HepG2 (cell line): ENCODE measurements at places on chromosomes 16 and 17. TPM values are rescaled to one million over a fixed set of nuclear protein-coding genes. Genes with fewer than 3 reads are reported as not detected.

- no peak for DNase-seq
Observed at GRCh38 chr17:45656527-45657181, 127.5 kb upstream of the CRHR1 start.

Gene KRT33B
- polyA plus RNA-seq, result not detected in 2 replicates

DNA sequence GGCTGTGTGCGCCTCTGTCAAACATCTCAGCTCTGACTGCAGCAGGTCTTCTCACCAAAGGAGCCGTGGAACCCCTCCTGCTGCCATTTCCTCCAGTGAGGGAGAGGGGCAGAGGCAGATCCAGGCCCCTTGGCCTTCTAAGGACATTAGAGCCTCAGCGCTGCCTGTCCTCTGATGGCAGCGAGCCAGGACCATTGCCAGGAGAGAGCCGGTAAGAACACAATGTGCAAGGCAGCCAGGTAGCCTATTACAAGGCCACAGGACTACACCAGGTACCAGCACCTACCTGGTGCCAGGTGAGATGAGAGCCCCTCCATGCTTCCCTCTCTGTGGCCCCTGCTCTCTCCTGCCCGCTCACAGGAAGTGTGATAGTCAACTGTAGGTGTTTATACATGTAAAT lies 11.0 kb downstream of the LRRC75A start:
- no peak for DNase-seq

Gene AXIN2
- polyA plus RNA-seq, result 55.0 and 63.4 TPM in 2 replicates

Gene NEUROD2
- polyA plus RNA-seq, result not detected in 2 replicates

DNA sequence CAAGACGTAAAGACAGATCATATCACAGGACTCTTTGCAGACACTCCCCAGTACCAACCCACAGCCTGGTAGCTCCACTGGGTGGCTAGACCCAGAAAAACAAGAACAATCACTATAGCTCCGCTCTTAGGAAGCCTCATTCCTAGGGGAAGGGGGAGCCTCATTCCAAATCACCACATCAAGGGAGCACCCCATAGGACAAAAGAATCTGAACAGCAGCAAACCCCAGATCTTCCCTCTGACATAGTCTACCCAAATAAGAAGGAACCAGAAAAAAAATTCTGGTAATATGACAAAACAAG lies 237.8 kb downstream of the CEP112 start:
- DNase-seq, result no peak

- no peak for DNase-seq
Observed at GRCh38 chr17:57415751-57416207, 159.5 kb downstream of the MSI2 start.

Gene RGS9
- 0.43 and 0.74 TPM in 2 replicates for polyA plus RNA-seq

DNA sequence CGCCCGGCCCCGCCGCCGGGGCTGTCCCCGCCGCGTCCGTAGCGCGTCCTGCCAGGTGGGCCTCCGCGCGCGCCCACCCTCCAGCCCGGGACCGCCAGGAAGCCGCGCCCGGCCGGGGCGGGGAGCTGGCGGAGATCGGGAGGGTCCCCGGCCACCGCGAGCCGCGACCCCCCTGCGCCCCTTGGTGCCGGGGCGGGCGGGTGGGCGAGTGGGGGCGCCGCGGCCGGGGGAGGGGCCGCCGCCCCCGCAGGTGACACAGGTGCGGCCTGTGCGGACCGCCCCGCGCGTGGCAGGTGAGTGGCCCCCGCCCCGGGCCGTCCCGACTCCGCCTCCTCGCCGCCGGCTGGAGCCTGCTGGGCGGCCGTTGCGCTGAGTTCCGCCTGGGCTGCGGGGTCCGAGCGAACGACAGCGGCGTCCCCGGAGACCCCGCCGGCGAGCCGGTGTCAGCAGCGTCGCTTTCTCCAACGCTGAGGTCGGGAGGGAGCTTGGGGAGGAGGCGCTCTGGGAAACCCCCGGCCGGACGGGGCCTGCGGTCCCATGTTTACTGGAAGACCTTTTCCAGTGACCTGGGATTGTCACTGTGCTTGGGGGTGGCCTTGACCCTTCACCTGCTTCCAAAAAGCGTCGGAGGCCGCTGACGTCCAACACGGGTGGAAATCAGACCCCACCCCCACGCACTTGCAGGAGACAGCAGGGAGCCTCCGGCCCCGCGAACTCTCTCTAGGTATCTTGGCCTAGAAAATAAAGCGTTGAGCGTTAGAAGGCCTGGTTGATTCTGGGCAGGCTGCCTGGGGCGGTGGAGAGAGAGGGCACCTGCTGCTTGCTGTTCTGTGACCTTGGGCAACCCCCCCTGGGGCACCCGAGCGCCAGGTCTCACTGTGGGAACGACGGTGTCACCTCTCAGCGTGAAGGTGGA lies 542 bp downstream of the KLHL36 start:
- DNase-seq, result no peak

- DNase-seq, result peak; percentile 79
Observed at GRCh38 chr16:30786936-30787612, at the start of gene ZNF629. TSS of gene ZNF629 (minus strand) at chr16:30787205. CDS start at chr16:30784482, 2,723 bp downstream.

Gene EVI2A
- not detected in 2 replicates for polyA plus RNA-seq

GRCh38 chr17:41666237-41666641 lies 22.4 kb upstream of the EIF1 start:
- DNase-seq, result no peak

Gene HSPB9
- 0.05 and 0.31 TPM in 2 replicates for polyA plus RNA-seq

- no peak for DNase-seq
Observed at GRCh38 chr16:6926341-6926740, 406.3 kb upstream of the RBFOX1 start.

DNA sequence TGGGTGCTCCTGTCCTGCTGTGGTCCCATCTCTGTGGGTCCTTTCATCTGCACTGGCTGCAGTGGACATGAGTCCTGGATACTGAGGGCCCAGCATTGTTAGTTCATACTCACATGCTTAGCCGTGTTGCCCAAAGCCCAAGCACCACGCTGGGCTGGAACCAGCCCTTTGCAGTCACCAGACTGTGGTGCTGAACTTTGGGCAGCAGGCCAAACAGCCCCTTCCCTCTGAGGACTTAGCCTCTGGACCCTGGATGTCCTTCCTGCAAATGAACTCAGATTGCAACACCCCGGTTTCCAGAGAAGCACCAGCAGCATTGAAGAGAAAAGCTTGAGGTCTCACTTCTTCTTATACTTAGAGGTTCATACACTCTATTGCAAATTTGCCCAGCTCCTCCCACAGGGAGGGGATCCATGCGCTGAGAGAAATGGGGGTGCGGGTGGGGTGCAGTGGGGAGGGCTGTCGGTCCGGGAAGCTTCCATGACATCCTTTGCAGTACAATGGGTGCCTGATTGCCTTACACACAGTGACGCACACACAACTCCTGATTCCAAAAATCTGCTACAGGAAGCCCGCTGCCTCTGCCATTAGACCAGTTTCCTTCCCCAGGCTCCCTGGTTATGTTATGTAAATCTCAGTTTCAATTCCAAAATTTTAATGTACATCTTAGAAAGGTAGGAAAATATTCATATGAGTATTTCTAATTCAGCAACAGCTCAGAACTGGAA lies 65.8 kb downstream of the RGS9 start:
- peak; percentile 82 for DNase-seq

- no peak for DNase-seq
Observed at GRCh38 chr16:23061669-23062068, 87.6 kb downstream of the USP31 start.

DNA sequence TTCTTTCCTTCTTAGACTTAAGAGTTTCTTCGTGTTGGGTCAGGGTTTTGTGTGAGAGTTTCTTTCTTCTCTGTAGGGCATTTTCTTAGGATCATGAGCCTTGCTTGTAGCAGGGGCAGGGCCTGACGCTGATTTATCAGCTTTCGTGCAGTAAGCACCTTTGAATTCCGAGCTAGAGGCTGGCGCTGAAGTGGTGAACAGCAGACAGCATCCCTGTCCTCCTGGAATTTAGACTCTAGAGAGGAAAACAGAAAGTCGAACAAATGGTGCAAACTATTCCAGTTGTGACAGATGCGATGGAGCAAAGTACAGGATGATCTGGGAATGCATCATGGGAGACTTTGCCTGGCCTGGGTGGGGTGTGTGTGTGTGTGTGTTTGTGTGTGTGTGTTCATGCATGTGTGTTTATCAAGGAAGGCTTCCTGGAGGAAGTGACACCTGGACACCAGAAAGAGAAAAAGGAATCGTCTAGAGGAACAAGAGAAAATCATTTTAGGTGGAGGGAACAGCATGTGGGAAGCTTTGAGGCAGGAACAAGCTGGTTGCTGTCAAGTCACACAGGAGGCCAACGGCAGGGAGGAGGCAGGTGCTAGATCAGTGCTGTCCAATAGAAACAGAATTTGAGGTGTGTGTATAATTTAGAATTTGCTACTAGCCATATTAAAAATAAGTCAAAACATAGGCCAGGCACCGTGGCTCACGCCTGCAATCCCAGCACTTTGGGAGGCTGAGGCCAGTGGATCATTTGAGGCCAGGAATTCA lies 60.2 kb downstream of the WWP2 start:
- peak; percentile 94 for DNase-seq

- peak; percentile 26 for DNase-seq
Observed at GRCh38 chr16:56628486-56629350, 3.1 kb downstream of the MT1E start.

GRCh38 chr17:67576471-67577115 lies 141.1 kb upstream of the NOL11 start:
- DNase-seq, result no peak

Gene CCL7
- not detected in 2 replicates for polyA plus RNA-seq

DNA sequence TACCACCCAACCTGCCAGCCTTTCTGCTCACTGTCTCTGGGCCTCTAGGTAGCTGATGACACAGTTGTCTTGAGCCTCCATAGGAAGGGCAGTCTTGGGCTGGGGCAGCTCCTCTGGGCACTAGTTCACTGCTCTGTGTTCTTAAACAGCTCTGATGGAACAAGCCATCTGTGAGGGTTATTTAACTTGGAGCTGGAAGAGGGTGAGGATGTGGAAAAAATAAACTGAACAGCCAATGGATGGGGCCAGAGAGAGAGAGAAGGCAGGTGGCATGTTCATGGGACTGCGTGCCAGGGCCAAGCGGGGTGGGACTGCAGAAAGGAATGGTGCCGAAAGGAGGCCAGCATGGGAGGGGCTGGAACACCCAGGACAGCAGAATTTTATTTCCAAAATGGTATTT lies 52.6 kb downstream of the HIC1 start:
- DNase-seq, result no peak

GRCh38 chr16:72985148-72985941 lies 62.6 kb downstream of the ZFHX3 start:
- DNase-seq, result no peak

DNA sequence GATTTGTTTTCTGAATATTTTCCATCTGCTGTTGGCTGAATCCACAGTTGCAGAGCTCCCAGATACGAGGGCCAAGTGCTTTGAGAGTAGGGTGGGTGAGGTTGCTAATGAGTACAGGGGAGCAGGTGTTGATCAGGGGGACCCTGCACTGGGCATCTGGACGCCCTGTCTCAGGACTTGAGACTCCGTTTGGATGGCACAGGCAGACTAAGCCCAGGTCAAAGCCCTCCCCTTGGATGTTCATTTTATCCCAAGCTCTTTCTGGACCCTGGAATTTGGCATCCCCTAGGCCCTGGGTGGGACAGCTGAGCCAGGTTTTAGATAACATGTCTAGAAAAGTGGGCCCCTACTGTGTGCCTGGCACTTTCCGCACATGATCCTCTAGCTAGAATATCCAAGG lies 12.1 kb downstream of the USP6 start:
- no peak for DNase-seq

- no peak for DNase-seq
Observed at GRCh38 chr17:42227849-42228700, 33.8 kb upstream of the GHDC start.

Gene CCDC154
- 0.84 and 0.92 TPM in 2 replicates for polyA plus RNA-seq

Gene OTOA
- polyA plus RNA-seq, result 0.01 and 0.05 TPM in 2 replicates

- no peak for DNase-seq
Observed at GRCh38 chr16:48438414-48438813, 53.2 kb upstream of the SIAH1 start.

GRCh38 chr16:66277311-66278070 lies 89.0 kb upstream of the CDH5 start:
- DNase-seq, result no peak

DNA sequence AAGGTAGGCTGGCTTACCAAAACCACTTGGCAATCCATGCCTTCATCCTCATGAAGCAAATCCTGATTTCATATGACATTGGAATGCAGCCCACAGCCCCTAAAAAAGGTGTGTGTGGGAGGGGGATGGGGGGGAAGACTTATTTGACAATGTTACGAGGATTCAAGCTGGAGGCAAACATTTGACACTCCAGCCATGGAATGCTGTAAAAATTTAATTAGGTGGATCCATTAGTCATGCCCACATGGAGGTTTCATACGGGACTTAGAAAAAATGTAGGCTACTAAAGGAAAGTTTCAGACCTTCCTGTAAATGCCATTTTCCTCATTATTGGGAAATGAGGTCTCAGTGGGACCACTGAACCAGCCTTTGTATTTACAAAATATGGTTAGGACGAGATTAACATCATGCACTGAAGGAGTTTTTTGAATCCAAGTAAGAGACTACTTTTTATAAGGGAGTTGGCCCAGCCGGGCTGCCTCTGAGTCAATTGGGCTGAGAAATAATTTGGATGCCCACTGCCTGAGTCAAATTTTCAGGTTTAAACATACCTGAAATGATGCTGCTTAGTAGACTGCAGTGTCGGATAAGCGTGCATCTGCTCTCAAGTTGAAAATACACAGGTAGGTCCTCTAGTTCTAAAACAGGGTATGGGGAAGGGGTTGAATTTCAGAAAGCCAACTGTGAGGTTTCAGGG lies 44.6 kb upstream of the MAF start:
- DNase-seq, result no peak

Gene OR3A3
- polyA plus RNA-seq, result not detected in 2 replicates
